ENCODE measurements at places on chromosomes 2 and 18.
A peak's percentile ranks its signal among the peaks of the same experiment; 100 is the strongest.

- no peak for DNase-seq
These were observed 49.9 kb downstream of the SLC9A4 start for GRCh38 chr2:102522890-102523289.

GRCh38 chr2:97935719-97936161, 60.0 kb downstream of the TMEM131 start:
- DNase-seq = no peak

- no peak for DNase-seq
These were observed 418.1 kb upstream of the MYT1L start for GRCh38 chr2:2749206-2749598.

GRCh38 chr2:144596073-144596871, 76.4 kb upstream of the ZEB2 start:
- no peak for DNase-seq

DNA sequence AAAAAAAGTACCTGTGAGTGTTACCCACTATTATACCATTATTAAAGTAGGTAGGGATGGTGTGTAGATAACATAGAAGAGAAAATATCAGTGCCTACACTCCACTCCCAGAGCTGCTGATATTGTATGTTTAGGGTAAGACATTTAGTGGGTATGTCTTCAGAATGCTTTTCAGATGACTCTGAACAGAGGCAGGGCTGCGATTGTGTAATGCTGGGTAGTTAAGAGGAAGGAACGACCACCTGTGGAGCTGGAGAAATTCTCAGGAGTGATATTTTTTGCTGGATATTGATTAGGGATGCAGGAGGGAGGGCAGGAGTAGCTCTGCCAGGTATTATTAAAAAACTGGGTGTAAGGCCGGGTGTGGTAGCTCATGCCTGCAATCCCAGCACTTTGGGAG, 2.8 kb downstream of the CNOT11 start:
- DNase-seq = no peak

GRCh38 chr2:153391131-153391530, 87.4 kb downstream of the RPRM start:
- DNase-seq = no peak

GRCh38 chr18:6891788-6892187, 162.3 kb downstream of the ARHGAP28 start:
- DNase-seq = no peak

DNA sequence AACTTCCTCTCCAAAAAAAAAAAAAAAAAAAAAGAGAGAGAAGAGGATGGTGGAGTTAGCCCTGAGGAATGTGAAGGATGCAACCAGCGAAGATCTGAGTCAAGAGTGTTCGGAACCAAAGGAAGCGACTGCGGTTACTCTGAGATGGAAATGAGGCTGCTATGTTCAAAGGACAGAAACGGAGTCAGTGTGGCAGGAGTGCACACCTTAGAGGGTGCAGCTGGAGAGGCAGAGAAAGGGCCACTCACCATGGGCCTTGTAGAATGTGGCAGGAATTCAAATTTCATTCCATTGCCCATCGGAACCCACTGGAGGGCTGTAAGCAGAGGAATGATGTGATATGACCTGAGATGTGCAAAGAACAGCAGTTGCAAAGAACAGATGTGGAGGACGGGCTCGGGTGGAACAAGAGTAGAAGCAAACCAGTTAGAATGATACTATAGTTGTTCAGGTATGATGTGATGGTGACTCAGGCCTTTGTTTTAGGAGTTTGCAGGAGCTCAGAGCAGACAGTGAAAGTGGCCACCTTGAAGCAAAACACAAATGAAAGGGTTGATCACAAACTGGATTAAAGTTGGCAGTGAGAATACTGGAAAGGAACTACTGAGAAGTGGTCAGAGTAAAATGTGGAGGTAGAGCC, 22.6 kb downstream of the ITGA6 start:
- DNase-seq = no peak

DNA sequence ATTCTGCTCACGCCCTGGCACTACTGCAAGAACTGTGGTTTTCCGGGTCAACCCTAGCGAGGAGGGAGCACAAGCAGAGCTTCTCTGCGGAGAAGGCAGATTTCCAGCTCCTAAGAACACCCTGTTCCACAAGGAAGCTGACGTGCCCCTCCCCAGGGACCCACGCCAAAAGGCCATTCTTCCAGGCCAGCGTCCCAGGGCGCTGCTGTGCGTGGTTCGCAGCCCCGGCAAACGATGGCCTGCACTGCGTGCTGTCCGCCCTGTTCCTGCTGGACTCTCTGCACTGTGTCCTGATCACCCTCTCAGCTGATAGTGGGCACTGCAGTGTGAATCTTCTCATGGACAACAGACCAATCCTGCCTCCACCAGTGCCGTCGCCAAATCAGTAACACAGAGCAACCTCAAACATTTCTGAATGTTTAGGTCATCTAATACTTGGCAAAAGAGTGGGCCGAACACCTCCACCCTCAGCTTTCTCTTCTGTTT, 49.1 kb downstream of the ADI1 start:
- DNase-seq = no peak

DNA sequence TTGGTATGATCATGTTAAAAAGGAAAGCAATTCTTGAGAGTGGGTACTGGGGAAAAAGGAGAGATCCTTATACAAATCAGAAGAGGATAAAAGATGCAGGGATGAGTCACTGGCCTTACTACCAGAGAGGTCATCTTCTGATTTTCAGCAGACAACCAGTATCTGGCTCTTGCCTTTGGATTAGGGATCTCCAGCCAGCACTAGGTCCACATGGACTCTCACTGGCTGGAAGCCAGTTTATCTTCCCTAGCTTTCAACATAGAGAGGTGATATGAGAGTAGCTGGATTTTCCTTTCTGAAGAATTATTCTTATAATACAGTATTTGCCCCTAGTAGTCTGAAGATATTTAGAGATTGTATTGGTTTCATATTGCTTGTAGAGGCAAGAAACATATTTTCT, 30.2 kb downstream of the CERKL start:
- no peak for DNase-seq

DNA sequence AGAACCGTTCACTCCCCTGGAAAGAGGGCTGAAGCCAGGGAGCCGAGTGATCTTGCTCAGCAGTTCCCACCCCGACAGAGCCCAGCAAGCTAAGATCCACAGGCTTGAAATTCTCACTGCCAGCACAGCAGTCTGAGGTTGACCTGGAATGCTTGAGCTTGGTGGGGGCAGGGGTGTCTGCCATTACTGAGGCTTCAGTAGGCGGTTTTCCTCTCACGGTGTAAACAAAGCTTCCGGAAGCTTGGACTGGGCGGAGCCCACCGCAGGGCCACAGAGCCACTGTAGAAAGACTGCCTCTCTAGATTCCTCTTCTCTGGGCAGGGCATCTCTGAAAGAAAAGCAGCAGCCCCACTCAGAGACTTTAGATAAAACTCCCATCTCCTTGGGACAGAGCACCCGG, 180.8 kb downstream of the WDR7 start:
- no peak for DNase-seq

GRCh38 chr2:132776287-132776686, 106.3 kb upstream of the LYPD1 start:
- DNase-seq = no peak

DNA sequence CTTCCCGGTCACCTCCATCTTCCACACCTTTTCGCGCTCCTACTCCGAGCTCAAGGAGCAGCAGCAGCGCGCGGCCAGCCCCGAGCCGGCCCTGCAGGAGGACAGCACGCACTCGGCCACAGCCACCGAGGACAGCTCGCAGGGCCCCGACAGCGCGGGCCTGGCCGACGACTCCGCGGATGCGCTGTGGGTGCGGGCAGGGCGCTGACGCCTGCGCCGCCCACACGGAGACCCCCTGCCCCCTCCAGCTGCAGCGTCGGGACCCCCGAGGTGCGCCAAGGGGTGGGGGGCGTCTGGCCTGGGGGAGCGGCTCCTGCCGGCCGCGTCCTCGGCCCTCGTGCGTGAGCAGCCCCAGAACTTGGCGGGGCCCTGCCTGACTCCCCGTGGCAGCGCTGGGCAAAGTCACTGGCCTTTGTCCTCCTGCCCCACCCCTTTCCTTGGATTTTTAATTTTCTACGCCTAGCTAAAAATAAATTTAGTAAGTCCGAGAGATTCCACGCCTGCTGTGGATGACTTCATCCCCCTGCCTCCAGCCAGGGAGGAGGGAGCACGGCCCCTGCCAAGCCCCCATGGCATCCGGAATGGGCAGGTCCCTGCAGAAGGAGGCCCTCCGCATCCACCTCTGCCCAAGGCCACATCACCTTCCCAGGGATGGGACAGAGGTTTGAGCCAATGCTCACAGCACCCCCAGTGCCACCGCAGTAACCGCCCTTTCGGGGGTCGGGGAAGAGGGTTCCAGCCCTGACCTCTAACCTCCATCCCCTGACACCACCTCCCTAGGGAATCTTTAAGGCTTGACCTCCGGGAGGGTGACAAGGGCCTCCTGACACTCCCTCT, 51.6 kb downstream of the SLC66A2 start:
- DNase-seq = no peak

- DNase-seq = no peak
These were observed 9.5 kb downstream of the PSD4 start for GRCh38 chr2:113183264-113183663.

DNA sequence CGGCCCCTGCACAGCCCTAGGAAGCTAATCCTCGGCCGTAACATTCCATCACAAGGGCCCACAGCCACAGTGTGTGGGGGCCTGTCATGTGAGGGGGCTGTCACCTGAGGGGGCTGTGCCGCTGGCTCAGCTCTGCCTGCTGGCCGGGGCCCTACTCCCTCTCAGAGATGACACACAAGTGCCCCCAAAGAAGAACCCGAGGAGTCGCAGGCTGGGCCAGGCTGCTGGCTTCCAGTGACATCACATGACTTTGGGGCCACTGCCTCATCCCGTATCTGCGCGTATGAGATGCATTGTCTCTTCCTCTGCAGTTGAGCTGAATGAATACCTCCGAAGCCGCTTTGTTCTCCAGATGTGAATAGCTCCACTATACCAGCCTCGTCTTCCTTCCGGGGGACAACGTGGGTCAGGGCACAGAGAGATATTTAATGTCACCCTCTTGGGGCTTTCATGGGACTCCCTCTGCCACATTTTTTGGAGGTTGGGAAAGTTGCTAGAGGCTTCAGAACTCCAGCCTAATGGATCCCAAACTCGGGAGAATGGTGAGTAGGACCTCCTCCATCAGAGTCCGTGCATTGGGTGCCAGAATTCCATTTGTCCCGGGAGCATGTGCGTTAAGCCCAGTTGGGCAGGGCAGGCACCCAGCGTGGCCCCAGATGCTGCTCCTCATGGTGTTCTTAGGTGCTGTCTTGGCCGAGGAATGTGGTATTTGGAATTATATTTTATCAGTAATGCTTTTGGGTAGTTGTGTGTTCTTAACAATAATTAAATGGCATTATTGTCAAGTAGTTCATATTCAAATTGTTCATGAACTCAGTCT, at the start of gene CNDP1:
CNDP1 (plus strand) TSS at position 351 of the 820 bp plus-strand sequence; CDS start at position 519, 168 bp downstream.
- DNase-seq = no peak

DNA sequence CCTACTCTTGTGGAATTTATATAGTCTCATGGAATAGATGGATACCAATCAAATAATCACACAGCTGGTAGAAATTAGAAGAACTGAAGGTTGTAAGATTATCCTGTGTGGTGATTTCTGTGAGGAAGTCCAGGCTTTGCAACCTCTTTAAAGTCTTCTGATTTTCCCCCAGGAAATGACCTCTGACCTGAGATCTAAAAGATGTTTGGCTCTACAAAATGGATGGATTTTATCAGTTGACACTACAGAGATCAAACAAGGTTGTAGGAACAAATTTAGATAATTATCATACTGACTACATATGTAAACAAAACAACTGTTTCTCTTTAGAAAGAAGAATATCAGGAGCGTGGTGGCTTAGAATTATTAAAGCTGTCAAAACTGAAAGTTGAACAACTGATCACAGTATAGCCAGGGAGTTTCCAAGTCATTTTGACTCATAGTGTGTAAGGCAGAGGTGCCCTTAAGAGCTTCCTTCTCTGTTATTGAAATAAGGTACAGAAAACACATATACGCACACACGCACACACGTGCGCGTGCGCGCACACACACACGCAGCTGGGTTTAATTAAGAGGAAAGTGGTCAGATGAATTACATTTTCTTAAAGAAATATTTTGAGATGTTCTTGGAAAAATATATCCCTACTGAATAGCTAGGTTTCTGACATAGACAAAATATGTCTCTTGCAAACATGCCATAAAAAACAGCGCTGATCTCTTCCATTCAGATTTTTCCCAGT, 35.5 kb upstream of the PELI1 start:
- no peak for DNase-seq

GRCh38 chr18:34528177-34528576, 181.9 kb upstream of the DTNA start:
- no peak for DNase-seq

DNA sequence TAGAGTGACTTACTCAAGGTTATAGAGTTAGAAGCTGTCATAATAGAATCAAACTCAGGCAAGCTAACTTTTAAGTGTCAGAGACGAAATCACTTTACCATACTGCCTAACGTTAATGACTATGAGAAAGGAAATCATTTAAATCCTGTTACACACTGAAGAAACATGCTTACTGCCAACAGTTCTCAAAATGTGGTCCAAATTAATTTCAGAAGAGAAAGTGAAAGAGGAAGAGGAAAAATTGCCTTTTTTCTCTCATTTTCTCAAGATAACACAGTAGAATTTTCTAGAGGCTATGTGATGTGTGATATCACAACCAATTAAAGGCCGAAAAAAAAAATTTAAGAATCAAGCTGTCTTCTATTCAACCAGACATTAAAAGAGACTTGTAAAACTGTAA, 1362.7 kb upstream of the CHAC2 start:
- no peak for DNase-seq

GRCh38 chr2:28688818-28689217, 62.8 kb upstream of the PPP1CB start:
- no peak for DNase-seq

- DNase-seq = no peak
These were observed 77.6 kb upstream of the FOXI3 start for GRCh38 chr2:88530081-88530480.

- no peak for DNase-seq
These were observed 137.6 kb upstream of the HS6ST1 start for GRCh38 chr2:128456281-128456680.

DNA sequence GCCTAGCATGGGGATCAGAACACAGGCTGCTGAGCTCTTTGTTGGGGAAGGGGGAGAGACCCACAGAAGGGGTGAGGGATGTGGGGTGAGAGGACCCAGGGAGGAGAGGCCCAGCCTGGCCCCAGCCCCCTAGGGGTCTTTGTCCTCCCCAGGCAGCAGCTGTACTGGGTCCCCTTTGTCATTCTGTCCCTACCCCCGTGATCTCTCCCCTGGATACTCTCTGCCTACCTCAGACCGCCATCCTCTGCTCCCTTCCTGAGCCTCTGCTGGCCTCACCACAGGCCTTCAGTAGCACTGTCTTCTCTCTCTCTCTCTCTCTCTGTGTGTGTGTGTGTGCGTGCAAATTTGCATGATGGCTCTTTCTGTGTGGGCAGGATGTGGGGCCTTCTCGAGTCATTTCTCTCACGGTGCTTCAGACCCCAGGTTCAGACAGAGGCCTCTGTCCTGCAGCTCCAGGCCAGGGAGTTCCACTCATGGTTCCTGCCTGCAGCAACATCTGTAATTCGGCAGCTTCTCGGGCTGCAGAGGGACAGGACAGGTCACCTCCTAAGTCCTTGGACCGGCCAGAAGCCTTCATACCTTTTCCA, 1.4 kb downstream of the PSD4 start:
- peak; percentile 87 for DNase-seq

GRCh38 chr18:73900106-73900835, 247.4 kb downstream of the FBXO15 start:
- no peak for DNase-seq

GRCh38 chr2:13002536-13003331, 286.0 kb downstream of the TRIB2 start:
- DNase-seq = no peak

- DNase-seq = no peak
These were observed 433 bp upstream of the MFF start for GRCh38 chr2:227324642-227324994.

- no peak for DNase-seq
These were observed 1485.7 kb upstream of the PIK3C3 start for GRCh38 chr18:40469316-40469715.
